Stimulated activated naive CD4-positive, alpha-beta T cell treated with Interleukin-2 at 50 U/mL for 16 hours (primary cell): ENCODE measurements at places on chromosomes 6 and 20.

DNA sequence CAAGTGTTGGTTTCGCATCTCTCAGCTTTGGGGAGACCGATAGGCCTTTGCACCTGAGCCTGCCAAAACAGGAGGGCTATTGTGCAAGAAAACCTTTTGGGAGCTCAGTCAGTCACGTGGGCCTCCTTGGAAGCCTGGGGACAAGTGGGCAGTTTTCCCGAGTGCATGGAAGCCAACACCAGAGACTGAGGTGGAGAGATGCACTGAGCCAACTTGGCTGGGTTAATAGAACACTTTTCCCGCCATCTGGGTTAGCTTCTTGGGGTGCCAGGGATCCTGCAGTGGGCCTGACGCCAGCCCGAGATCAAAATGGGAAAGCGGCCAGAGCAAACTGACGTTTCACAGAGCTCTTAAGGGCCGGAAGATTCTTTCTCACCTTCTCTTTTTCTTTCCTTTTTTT lies 2.8 kb upstream of the OOEP start:
- no peak for DNase-seq

DNA sequence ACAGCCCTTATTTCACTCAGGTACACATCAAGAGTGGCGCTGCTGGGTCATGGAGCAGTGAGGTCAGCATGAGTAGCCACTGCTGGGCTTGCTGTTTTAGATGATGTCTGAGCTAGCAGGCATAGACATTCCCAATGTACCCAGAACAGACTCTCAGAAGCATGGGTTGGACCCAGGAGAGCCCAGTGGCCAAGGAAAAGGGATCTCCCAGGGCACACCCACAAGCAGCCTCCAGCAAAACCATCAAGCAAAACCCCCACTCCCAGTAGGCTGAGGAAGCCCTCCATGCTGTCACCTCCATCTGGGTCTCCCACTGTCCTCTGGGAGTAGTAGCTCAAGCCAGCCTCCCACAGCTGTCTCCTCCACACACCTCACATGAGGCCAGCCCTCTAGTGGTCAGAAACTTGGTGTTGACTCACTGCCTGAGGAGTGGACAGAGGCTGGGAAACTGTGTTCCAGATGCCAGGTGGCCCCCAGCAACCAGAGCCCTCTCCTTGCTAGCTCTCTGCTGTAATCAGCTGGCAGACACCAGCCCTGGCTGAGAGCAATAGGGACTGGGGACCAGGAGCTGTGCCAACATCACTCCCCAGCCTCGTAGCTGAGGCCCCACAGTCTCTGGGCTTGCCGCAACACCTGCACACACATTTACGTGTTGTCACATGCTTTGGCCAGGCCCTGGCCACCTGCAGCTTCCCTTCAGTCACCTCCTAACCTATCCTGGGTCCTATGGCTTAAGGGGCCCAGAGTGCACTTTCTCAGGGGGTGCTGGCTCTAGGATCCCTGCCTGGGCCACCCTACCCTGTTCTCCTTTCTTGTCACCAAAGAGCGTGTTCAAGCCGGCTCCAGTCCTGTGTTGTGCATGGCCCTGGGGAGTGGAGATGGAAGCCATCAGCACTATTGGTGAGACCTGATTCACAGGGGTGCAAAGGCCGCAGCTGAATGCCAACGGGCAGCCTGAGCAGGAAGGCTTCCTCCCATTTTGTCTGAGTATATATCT lies 1.9 kb upstream of the AP5S1 start:
- no peak for DNase-seq

GRCh38 chr6:119602215-119603178 lies 252.9 kb upstream of the MAN1A1 start:
- no peak for DNase-seq

- no peak for DNase-seq
Observed at GRCh38 chr6:26754212-26754611, 94.7 kb upstream of the ZNF322 start.

- no peak for DNase-seq
Observed at GRCh38 chr20:60857708-60858107, 394.4 kb upstream of the CDH4 start.

- DNase-seq: no peak
Observed at GRCh38 chr6:31091680-31092079, 20.7 kb downstream of the C6orf15 start.

DNA sequence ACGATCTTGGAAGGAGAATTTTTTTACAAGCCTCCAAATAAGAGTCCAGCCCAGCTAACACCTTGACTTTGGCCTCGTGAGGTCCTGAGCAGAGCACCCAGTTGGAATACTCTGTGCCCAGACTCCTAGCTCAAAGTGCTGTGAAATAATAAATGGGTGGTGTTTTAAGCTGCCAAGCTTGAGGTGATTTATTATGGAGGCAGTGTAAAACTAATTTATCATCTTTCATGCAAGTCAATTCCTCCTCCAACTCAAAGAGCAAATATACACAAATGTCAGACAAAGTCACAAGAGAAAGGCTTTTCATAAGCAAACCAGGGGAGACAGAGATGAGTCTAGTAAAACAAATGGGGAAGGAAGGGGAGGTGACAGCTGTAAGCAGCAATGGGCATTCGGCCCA lies 12.7 kb downstream of the ABT1 start:
- DNase-seq: no peak
